Camera-type eye (tissue), 1 donor: ENCODE measurements at places on chromosomes 16 and 17. TPM values are rescaled to one million over a fixed set of nuclear protein-coding genes. Genes with fewer than 3 reads are reported as not detected.

The MAP2K6 gene
- total RNA-seq = 27.4 TPM

The SLC47A1 gene
- 8.7 TPM for total RNA-seq

The MPG gene
- 40.2 TPM for total RNA-seq

The PRAC2 gene
- total RNA-seq = not detected

The HOXB9 gene
- total RNA-seq = not detected

The FZD2 gene
- total RNA-seq = 15.1 TPM
